SK-N-DZ (cell line): ENCODE measurements at places on chromosomes 5 and 9.

- no peak for DNase-seq
These were observed 128.9 kb downstream of the GDNF start for GRCh38 chr5:37710965-37711364.

DNA sequence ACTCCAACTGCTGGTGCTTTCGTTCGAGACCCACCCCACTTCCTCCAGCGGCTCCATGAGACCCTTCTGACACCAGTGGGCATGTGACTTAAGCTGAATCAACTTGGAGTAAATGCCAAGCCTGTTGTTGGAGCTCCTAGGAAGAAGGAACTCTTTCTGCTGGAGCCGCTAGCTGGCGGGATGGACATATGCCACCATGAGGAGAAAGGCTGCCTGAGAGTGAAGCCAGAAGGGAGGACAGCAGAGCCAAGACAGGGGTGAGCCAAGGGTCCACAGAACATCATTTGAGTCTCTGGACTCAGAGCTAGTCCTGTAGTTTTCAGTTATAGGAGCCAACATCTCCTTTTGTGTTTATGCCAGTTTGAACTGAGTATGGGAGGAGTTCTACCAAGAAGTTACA, 35.9 kb downstream of the ANXA6 start:
- no peak for DNase-seq

DNA sequence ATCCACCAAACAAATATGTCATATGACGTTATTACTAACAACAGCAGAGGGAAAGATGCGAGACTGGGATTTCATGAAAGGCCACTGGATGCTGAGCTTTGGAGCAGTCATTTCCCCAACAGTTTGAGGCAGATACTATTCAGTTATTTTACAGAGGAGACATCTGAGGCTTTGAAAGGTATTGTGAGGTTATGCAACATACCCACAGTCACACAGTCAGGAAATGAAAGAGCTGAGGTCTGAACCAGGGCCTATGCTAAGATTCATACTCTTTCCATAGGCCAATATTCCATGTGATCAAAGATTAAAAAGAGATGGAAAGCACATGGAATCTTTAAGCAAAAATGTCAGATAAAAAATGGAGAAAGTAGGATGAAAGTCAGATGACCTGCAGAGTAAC, 63.0 kb downstream of the LPAR1 start:
- no peak for DNase-seq

- no peak for DNase-seq
These were observed 14.9 kb downstream of the GAPT start for GRCh38 chr5:58505971-58506640.

DNA sequence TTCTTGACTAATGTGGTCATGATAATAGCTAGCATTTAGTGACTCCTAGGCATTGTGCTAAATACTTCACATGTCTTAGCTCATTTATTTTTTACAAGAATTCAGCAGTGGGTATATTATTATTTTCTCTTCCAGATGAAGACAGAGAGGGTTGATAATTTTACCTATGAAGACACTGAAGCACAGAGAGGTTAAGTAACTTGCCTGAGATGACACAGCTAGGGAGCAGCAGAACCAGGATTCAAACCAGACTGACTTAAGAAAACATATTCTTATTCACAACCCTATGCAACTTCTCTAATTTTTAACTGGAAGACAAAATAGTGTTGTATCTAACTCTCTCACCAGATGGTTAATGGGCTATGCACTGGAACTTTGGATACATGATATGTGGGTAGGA, 44.8 kb downstream of the NNT start:
- DNase-seq = no peak

GRCh38 chr5:68332556-68332955, 117.0 kb downstream of the PIK3R1 start:
- DNase-seq = no peak
